MCF 10A (cell line): ENCODE measurements at places on chromosomes 2 and 18.

DNA sequence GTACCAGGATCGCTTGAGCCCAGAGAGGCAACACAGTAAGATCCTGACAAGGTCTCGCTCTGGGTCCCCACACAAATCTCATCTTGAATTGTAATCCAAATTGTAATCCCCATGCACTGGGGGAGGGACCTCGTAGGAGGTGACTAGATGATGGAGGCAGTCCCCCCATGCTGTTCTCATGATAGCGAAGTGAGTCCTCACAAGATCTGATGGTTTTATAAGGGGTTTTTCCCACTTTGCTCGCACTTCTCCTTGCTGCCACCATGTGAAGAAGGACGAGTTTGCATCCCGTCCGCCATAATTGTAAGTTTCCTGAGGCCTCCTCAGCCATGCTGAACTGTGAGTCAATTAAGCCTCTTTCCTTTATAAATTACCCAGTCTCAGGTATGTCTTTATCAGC is 46.0 kb upstream of the SERTAD2 start:
- DNase-seq = no peak

GRCh38 chr18:44700652-44701051 is 20.0 kb downstream of the SETBP1 start:
- peak; percentile 38 for DNase-seq

- no peak for DNase-seq
Observed at GRCh38 chr2:120381661-120382060, 35.7 kb downstream of the INHBB start.

DNA sequence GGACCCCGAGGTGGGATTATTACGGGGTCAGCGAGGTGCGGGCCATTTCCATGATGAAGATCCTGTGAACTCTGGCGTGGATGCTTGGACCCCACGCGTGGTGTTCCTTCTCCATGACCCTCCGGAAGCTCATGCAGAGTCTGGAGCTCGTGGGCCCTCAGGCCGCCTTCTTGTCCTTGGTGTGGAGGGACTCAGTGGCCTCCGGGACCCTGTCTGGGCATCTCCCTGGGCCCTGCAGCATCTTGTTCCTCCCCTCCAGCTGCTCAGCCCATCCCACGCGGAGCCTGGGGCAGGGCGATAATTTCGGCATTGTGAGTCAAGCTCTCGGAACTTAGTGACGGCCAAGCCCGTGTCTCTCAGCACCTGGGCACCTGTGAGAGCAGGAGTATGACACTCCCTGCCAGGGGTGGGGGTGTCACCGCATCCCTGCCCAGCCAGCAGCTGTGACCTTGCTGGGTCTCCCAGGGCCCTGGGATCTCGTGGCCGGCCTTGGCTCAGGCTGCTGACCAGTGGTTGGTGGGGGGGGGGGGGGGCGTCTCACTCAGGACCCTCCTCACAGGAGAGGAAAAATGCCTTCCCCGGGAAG is 24.6 kb downstream of the RTP5 start:
- peak; percentile 17 for DNase-seq
